NCI-H1105 treated with DMSO at 0.1 percent for 48 hours (cell line): ENCODE measurements at places on chromosomes 2 and 18.

- no peak for DNase-seq
Observed at GRCh38 chr2:105384216-105384615, 14.6 kb downstream of the FHL2 start.

- DNase-seq, result no peak
Observed at GRCh38 chr2:88067598-88067997, at the start of gene SMYD1. SMYD1 (plus strand) TSS chr2:88067825; CDS start chr2:88067865, 40 bp downstream.

DNA sequence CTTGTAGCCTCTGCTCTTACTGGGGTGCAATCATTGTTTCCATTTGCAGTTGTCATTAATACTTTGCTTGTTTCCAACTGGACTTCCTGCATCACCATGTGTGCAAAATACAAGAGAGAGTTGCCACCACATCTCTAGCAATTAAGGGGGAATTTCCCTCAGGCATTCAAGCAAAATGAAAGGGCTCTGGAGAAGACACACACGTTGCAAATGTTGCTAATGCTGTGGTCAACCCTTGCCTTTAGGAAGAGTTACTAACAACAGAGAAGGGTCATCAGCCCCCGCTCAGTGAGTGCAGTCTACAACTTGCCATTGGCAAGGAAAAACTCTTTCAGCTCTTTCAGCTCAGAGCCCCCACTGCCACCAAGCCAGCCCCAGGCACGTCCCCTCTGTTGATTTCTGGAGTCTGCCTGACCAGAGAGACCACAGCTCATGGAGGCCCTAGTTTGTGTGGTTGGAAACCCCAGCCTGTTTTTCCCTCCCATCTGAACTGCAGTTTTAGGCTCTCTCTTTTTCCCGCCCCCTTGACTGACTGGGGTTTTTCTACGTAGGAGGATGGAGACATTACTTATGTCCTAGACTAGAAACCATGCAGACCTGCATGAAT lies 25.9 kb upstream of the GPR45 start:
- DNase-seq, result no peak

GRCh38 chr2:238113611-238114010 lies 13.5 kb downstream of the ESPNL start:
- no peak for DNase-seq

DNA sequence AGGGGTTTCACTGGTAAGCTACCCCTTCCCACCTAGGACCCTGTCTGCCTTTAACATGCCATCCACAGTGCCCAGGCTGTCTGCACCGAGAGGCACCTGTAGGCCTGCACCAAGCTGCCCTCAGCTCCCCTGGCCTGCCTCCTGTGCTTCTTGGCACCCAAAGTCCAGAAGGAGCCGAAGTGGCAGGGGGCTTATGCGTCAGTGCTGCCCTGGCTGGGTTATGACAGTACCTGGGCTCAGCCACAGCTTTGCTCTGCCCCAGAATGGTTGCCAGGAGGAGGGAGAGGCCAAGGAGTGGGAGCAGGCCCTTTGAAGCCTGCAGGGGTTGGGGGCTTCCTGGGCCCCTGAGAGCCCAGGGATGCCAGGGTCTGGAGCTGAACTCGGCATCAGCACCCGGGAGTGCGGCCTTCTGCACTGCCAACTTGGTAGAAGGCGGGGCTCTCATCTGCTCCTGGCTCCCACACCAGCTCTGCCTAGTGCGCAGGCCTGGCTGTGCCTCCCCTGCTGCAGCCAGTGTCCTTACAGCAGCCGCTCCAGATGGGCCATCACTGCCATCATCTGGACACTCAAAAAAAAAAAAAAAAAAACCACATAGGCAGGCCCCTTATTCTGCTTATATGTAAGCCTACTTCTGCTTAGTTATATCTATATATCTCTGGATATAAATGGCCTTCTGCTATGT lies 155.4 kb downstream of the THSD7B start:
- DNase-seq, result no peak

GRCh38 chr18:22643731-22644130 lies 226.0 kb upstream of the CTAGE1 start:
- no peak for DNase-seq

DNA sequence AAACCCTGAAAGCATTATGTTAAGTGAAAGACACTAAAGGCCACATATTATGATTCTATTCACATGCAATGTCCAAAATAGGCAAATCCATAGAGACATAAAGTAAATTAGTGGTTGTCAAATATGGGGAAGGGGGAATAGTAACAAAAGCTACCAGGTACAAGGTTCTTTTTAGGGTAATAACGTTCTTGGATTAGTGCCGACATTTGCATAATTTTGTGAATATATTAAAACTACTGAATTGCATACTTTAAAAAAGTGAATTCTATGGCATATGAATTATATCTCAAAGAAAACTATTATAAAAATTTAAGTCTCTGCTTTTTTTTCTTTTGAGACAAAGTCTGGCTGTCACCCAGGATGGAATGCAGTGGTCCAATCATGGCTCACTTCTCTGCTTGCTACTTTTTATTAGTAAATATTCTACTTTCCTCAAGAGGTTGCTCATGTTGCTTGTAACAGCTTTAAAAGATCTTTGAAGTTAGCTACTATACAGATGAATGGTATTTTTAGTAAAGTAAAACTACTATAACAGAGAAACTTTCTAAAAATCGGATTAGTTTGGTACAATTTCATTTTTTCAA lies 2.5 kb downstream of the SESTD1 start:
- no peak for DNase-seq

DNA sequence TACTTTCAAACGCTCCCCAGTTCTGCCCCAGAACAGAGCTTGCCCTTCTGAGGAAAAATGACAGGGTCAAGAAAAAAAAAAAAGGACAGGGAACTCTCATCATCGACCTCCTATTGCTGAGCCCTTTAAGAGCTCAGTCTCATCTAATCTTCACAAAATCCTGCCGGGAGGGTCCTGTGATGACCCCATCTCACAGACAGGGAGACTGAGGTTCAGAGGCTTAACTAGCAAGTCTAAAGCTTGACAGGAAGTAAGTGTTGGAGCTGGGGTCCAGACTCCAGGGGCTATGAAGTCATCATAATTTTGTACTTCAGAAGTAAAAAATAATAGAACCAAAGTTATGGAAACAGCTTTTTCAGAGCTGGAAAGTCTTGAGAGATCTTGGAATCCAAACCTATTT lies 171.1 kb upstream of the MYCN start:
- no peak for DNase-seq

DNA sequence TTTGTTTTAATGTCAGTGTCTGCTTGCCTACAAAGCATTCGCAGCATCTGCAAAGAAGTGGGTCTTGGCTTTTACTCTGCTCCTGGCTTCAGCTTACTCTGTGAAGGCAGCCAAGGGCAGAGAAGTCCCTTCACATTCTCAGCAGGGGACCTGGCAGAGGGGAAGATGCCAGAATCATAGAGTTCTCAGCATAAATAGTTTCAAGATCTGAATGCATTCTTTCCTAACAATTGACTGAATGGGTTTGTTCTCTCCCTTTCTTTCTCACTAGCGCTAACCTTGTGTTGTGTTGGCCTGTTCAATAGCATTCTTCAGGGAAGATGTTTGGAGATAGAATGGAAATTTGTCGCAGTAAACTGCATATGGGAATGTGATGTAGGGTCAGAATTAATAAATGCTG lies 106.9 kb downstream of the FARSB start:
- no peak for DNase-seq

DNA sequence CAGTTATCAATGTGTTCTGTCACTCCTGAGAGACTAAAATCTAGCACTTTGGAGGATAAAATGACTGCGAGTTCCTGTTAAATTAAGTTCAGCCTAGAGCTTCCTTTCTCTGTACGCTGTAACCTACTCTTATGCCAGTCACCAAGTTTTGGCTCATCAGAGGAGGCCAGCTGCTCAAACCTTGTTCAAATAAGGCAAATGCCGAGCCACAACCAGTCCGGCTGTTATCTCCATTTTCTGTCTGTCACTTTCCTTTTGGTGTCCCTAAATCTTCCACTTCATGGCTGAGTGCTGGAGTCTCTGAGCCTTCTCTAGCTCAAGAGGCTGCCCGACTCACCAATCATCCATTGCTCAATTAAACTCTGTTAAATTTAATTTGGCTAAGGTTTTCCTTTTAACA lies 33.5 kb upstream of the PXDN start:
- DNase-seq, result no peak

DNA sequence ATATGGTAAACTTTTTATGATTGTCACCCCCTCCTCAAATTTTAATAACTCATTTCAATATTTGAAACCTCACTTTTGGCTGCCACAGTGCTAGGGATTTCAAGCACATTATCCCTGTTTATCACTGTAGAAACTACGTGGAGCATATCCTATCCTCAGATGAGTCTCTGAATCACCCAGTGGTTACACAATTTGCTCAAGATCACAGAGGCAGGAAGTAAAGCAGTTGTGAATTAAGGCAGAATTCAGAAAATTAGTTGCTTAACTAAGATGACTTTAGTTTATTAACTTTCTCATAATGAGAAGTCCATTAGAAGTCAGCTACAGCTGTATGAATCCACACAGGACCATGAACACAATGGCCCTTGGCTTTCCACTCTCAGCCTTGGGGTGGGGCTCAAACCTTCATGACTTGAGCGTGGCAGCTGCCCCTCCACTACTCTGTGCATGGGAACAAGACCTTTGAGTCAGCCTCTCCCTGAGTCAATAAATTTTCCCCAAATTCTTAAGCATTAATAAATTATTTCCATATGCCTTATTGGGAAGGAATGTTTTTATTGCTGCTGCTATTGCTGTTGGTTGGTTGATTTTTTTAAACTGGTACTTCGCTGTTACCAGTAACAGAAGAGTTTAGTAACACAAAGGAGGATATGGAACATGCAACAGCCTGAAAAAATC lies 369.0 kb downstream of the CBLN2 start:
- no peak for DNase-seq

GRCh38 chr2:31353179-31353578 lies 61.4 kb downstream of the XDH start:
- no peak for DNase-seq

DNA sequence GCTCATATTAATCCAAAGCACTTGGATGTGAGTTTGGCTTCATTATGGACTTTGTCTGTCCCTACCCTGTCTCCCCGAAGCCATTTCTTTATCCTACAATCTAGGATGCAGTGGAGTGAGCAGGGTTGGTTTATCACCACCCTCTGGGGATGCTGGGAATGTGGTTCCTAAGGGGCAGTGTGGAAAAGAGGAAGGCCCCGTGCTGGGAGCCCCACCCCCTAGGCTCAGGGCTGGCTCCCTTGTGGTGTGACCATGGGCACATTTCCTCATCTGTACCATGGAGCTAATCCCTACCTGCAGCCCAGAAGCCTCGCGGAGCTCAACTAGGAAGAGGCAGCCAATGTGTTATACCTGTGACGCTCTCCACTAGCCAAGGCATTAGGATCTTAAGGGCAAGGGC lies 92.5 kb downstream of the TGOLN2 start:
- no peak for DNase-seq

GRCh38 chr18:72122103-72122502 lies 422.0 kb downstream of the CBLN2 start:
- DNase-seq, result peak; percentile 39

GRCh38 chr2:213233438-213234330 lies 50.6 kb upstream of the SPAG16 start:
- DNase-seq, result no peak

DNA sequence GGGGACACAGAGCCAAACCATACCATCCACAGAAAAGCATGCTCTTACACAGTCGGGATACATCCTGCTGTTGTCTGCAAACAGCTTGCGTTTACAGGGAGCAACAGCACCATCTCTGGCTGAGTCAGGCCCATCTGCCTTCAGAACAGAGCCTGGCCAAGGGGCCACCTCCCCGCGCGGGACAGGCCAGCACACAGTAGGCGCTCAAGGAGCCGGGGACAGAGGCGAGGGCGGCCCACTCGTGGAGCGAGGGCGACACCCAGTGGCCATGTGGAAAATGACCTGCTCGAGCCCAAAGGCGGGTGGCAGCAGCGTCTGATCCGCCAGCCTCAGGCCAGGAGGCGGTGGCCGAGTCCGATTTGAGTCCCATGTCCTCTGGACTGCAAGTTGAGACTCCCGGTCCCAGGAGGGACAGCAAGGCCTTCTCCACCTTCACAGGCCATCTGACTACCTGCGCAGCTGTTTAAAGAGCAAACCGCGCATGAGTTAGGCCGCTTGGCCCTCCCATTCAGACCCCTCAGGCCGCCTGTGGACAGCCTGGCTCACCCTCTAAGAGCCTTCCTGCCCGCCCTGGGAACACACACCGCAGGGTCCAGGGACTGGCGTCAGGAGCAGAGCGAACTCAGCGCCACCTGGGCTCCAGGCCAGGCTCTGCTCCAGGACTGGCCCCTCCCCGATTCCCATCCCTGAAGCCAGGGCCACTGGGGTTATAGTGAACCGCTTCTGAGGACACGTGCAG lies 38.3 kb downstream of the TTC32 start:
- DNase-seq, result no peak

DNA sequence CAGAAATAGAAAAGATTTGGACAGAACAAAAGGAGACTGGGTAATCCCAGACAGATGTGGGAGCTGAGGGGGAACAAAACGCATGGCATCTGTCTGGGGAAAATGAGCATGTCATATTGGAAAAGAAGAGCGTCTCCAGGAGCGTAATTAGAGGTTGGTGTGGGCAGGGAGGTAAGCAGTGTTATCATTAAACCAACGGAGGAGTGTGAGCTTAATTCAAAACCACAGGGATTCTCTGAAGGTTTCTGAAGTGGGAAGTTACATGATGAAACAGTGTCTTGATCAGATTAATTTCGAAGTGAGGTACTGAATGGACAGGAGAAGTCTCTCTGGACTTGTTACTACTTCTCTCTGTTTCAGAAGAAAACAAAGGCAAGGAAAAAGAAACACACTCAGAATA lies 53.3 kb downstream of the DTNB start:
- DNase-seq, result no peak

DNA sequence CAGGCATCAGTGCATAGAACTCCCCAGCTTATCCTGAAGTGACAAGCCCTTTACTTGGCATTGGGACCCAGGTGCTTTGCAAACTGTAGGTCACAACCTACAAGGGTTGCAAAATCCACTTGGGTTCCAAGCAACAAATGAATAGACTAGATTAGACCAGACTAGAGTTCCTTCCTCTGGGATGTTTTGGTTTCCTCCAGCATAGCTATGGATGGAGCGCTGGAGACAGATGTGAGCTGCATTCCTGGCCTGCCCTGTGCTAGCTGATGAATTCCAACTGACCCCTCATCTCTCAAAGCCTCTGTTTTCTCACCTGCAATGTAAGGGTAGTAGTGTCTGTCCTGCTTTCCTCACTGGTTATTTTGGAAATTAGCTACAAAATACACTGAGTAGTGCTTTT lies 86.2 kb downstream of the NPAS2 start:
- no peak for DNase-seq

DNA sequence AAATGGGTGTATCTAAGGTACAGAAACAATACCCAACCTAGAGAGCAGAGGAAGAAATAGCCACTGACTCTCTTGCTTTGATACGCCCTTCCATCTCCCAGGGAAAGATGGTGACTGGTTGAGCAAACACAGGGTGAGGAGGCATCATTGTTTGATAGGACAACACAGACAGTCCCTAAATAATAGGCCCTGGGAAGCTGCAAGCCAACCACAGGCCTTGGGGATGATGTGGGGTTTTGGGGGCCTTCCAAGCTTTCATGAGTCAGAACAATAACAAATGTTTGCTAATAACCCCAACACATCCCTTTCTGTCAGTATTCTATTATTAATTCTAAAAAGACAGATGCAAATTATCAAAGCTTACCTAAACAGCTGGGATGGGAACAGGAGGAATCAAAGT lies 9.8 kb downstream of the LGALSL start:
- DNase-seq, result no peak
